Activated CD8-positive, alpha-beta T cell treated with anti-CD3 and anti-CD28 coated beads for 36 hours (primary cell): ENCODE measurements at places on chromosomes 11 and 22. TPM values are rescaled to one million over a fixed set of nuclear protein-coding genes. Genes with fewer than 3 reads are reported as not detected.

Gene OR5D14
- total RNA-seq = not detected

Gene NAALAD2
- not detected for total RNA-seq

Gene DEPDC7
- total RNA-seq = 2.8 TPM

Gene SHANK3
- 0.16 TPM for total RNA-seq

Gene POU2AF1
- 3.6 TPM for total RNA-seq

Gene CYB5R2
- 4.2 TPM for total RNA-seq

Gene KRTAP5-11
- total RNA-seq = not detected

Gene KRTAP5-3
- not detected for total RNA-seq

Gene OR52A1
- total RNA-seq = not detected

Gene OR5P2
- not detected for total RNA-seq

Gene PARVA
- total RNA-seq = not detected

Gene TUBA8
- total RNA-seq = 0.56 TPM

Gene C11orf87
- not detected for total RNA-seq

Gene RAB39A
- total RNA-seq = not detected

Gene MRGPRE
- total RNA-seq = not detected

Gene GLB1L3
- 11.2 TPM for total RNA-seq
